Activated CD4-positive, alpha-beta memory T cell treated with anti-CD3 and anti-CD28 coated beads, Interleukin-2, amount 10 ng/mL, durations not matched to agents 7 days and 5 days (primary cell): ENCODE measurements at places on chromosomes 3 and 15. TPM values are rescaled to one million over a fixed set of nuclear protein-coding genes. Genes with fewer than 3 reads are reported as not detected.

DNA sequence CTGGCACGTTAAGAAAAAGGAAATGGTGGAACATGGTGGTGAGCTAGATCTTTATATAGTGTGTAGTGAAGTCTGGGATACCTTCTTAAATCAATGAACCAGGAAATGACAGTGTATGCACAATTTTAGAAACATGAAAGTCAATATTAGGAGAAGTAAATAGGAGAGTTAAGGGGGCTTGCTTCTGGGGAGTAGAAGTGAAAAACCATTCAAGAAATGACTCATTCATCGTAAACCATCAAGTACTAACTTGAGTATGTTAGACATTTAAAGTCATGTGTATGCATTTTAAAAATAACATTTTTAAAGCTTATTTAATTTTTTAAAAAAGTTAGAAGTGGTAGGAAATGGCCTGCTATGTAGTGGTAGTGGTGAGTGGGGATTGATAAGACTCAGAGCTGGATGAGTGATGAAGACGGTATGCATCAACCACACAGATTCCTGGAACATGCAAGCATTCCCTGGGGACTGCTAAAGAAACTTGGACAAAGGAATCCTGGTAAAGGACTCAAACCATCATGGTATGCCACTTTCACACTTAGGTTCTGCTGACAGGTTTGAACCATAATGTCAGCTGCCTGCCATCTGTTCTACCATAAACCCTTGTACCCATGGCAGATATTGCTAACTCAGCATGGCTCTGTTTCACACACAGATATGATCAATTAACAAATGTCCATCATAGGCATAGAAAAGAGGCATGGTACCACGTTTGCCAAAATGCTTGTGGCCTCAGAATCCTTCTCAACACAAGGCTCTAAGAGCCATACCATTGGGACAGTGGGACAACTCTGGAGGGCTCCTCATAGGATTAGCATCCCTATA lies 28.9 kb upstream of the MITF start:
- H3K27me3 ChIP-seq, result peaks cover 1% of the 10 kb centered on the region
- no peaks in the 10 kb centered on the region for H3K4me1 ChIP-seq
- H3K27ac ChIP-seq, result no peak overlapping the region
- H3K4me3 ChIP-seq, result no peak overlapping the region

C3orf22 gene
- not detected for total RNA-seq

IMPG2 gene
- 0.18 TPM for total RNA-seq

DNA sequence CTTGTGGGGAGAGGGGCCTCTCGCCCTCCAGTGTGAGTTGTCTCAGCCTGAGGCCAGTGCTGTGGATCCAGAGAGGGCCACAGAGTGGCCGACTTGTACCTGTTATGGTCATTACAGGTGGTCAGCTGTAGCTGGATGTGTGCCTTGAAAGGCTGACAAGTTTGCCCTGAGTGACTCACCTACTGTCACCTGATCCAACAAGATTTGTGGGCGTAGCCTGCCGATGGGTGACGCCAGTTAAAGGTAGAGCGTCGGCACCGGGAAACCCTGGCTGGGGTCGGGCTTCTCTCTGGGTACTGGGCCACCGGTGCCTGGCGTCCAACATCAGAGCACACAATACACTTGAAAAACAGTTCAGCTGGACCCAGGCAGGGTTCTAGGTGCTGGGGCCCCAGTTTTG lies 2.8 kb upstream of the ISG20 start:
- peak; percentile 79 for DNase-seq
- H3K27me3 ChIP-seq, result no peaks in the 10 kb centered on the region
- H3K36me3 ChIP-seq, result peaks cover 76% of the 10 kb centered on the region

TMEM207 gene
- not detected for total RNA-seq

DNA sequence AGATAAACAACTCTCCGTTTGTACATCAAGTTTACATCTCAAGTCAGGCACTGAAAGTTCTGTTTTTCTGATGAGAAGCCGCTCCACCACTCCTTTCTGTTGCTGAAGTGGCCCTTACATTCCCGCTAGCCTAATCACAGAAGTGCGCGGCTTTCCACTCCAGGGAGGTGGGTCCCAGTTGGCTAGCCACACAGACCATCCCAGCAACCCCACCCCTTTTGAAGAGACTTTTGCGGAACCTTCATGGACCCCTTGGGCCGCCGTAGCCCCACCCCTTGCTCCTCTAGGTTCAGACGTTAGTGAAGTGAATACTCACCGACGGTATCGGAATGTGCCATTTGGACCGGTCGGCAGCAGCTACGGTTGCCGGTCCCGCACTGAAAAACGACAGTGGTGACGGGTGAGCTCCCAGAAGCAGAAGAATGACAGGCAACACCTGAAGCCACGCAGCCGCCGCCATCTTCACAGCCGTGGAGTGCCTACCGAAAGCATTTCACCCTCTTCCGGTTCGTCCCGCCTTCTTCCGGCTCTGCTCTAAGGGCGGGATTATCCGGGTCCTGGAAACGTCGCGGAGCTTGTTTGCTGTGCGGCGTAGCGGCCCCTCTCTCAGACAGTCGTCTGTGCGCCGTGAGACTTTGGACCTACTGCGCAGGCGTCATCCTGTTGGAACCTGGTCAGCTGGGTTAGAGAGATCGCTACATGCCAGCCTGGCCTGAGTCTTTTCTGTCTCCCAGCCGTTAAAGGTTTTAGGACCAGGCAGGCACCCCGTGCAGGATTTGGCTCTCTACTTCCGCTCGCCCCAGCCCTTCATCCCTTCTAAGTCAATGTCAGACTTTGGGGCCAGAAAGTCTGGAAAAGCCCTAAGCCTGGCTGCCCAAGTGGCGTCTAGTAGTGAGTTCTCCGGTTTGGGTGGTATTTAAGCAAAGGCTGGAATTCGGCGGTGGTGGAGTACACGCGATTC lies at the start of the genes GANC and TMEM87A:
TSS of gene GANC (plus strand) at position 263 of the 961 bp plus-strand sequence. CDS start 1,281 bp downstream, outside the sequence.
TSS of gene TMEM87A (minus strand) at position 495 of the 961 bp plus-strand sequence. CDS start at position 460, 35 bp downstream.
- peak within 1 kb of the TSS; percentile 98 for H3K27ac ChIP-seq
- no peaks in the 10 kb centered on the region for H3K27me3 ChIP-seq
- peak within 1 kb of the TSS; percentile 96 for H3K4me3 ChIP-seq
- DNase-seq, result peak; percentile 98
- H3K36me3 ChIP-seq, result peaks cover 25% of the 10 kb centered on the region

- H3K4me3 ChIP-seq, result no peak overlapping the region
- no peaks in the 10 kb centered on the region for H3K4me1 ChIP-seq
- H3K27ac ChIP-seq, result no peak overlapping the region
- peaks cover 3% of the 10 kb centered on the region for H3K27me3 ChIP-seq
Observed at GRCh38 chr3:116445990-116446389, 703 bp upstream of the LSAMP start.

DNA sequence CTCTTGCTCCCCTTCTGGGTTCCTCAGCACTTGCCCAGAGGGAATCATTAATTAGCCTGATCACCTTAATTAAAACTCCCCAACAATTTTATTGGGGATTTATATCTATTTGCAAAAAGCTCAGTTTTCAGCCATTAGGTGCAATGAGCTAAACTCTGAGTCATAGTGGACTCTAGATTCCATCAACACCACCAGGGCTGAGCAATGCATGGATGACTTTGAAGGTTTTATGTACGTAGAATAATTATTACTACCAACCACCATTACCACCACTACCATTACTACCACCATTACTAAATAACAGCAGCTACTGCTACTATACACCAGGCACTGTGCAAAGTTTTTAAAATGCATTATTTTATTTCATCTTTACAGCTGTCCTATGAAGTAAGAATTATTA lies 81.2 kb downstream of the ZNF621 start:
- DNase-seq, result no peak
- H3K4me3 ChIP-seq, result no peak overlapping the region
- H3K27ac ChIP-seq, result no peak overlapping the region
- H3K36me3 ChIP-seq, result no peaks in the 10 kb centered on the region

CFAP92 gene
- total RNA-seq, result 0.15 TPM

GRCh38 chr15:101437209-101437608 lies 52.3 kb downstream of the PCSK6 start:
- DNase-seq, result no peak
- H3K27ac ChIP-seq, result no peak overlapping the region

GRCh38 chr3:100480081-100480480 lies 12.3 kb upstream of the TMEM45A start:
- no peak for DNase-seq
- no peak overlapping the region for H3K4me3 ChIP-seq
- H3K27ac ChIP-seq, result no peak overlapping the region
- no peaks in the 10 kb centered on the region for H3K36me3 ChIP-seq
- H3K27me3 ChIP-seq, result peaks cover 17% of the 10 kb centered on the region

GRCh38 chr15:59843609-59844008 lies 154.5 kb upstream of the BNIP2 start:
- H3K27ac ChIP-seq, result no peak overlapping the region
- DNase-seq, result no peak
- peaks cover 12% of the 10 kb centered on the region for H3K27me3 ChIP-seq
- H3K36me3 ChIP-seq, result no peaks in the 10 kb centered on the region
- H3K4me3 ChIP-seq, result no peak overlapping the region
- peaks cover 8% of the 10 kb centered on the region for H3K4me1 ChIP-seq
